ENCODE measurements at places on chromosomes 5 and 9.

- peak; percentile 92 for DNase-seq
Observed at GRCh38 chr9:128124873-128125579, 2.5 kb downstream of the PTGES2 start.

- no peak for DNase-seq
Observed at GRCh38 chr9:135790850-135791249, 88.9 kb downstream of the KCNT1 start.

DNA sequence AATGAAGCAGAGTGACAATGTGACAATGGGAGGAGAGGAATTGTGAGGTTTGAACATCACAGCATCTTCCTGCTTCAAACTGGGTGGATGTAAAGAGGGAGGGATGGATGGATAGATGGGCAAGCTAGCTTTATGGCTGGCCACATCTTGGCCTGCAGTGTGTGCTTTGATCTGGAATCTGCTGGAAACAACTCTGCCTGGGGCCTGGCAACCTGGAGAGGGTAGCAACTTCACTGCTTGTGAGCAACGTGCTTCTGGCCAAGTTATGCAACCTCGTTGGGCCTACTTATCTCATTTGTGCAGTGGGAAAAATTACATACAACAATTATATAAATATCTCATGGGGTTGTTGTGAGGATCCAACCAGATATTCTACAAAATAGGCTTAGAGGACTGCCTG lies 5.3 kb downstream of the IL9 start:
- DNase-seq, result no peak

- DNase-seq, result no peak
Observed at GRCh38 chr5:147911427-147911826, 5.1 kb upstream of the C5orf46 start.

- DNase-seq, result no peak
Observed at GRCh38 chr9:93032545-93032944, 26.0 kb upstream of the SUSD3 start.

DNA sequence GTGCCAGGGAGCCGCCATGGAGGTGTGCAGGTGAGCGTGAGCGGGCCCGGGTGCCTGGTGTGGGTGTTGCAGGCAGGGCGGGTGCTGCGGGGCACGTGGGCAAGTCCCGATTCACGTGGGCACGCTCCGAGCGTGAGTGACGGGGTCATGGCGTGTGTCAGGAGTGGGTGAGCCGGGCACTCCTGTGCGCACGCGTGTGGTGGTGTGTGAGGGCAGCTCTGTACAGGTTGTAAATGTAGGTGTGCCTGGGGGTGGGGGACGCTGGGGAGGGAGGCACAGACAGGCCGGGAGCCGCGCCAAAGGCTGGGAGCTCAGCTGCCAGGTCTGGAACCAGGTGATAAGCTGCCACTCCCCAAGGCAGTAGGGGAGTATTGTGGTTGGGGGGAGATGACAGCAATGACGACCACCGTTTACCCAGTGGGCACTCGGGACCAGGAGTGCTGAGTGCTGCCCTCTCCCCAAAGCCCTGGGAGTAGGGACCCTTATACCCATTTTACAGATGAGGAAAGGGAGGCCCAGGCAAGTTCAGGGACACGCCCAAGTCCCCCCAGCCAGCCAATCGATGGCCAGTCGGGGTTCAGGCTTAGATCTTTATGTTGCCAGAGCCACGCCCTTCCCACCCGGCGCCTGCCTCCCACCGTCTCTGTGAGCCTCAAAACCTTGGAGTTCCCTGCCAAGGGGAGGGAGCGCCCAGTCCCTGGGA lies 9.6 kb downstream of the NCS1 start:
- no peak for DNase-seq

- peak; percentile 61 for DNase-seq
Observed at GRCh38 chr5:116864157-116864837, 289.7 kb upstream of the SEMA6A start.

DNA sequence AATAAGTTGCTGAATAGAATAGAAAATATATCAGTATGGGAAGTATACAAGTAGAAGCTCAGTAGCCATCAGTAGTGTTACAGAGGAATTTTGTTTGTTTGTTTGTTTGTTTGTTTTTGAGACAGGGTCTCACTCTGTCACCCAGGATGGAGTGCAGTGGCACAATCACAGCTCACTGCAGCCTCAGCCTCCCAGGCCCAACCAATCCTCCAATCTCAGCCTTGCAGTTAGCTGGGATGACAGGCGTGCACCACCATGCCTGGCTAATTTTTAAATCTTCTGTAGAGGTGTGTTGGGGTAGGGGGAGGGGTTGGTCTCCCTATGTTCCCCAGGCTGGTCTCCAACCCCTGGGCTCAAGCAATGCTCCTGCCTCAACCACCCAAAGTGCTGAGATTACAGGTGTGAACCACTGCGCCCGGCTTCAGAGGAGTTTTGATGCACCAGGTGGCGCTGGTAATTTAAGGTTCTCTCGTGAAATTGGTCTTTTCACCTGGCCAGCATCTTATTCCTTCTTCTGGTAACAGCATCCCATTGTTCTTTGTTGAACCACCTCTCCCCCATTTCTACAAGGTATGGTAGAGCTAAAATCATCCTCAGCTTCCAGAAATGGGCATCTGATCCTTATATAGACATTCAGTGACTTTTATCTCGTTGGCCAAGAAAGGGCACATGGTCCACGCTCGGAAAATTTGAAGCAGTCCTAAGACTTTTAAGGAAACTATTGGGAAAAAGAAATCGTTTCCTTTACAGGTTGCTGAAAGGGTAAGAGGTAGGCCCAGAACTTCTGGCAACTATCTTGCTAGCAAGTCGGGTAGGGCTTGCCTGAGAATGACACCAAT lies 157.1 kb downstream of the ARRDC3 start:
- DNase-seq, result peak; percentile 74

GRCh38 chr9:76581731-76582130 lies 122.7 kb downstream of the GCNT1 start:
- DNase-seq, result no peak

- DNase-seq, result no peak
Observed at GRCh38 chr5:62152394-62153087, 153.5 kb upstream of the KIF2A start.

GRCh38 chr5:146290318-146290717 lies 48.3 kb upstream of the POU4F3 start:
- no peak for DNase-seq

- no peak for DNase-seq
Observed at GRCh38 chr9:73152953-73153352, 1.3 kb downstream of the ANXA1 start.

- peak; percentile 75 for DNase-seq
Observed at GRCh38 chr5:176596689-176597416, 13.1 kb downstream of the GPRIN1 start.

DNA sequence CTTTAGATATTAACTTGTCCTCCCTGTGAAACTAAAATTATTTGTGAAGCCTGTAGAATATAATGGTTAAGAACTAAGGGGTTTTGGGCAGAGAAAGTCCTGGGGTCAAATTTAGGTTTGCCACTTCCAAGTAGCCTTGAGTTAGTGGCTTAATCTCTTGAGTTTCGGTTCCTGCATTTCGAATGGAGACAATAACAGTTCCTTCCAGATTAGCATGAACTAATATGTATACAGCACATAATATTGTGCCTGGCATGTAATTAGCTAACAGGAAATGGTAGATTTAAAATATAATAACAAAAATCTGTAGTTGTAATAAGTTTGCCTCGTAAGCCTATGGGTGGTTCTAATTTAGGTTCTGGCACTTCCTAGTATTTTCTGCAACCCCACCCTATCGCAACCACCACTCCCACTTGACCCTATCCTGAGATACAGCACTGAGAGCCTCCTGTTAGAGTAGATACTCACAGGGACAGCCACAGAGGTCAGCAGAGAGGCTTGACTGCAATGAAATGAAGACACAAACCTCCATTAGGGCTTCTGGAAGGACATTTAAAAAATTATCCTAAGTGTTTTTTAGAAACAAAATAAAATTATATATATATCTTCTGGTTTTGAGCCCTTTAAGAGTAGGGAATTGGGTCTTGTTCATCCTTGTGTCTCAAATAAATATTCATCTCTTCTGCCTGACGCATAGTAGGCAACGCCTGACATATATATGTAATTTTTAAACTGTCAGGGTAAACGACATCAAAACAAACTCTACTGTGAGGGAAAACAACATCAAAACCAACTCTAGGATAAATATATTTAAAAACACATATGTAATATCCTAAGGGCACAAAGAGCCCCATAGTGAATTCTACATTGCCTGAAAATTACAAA lies 8.5 kb downstream of the SPINK9 start:
- DNase-seq, result no peak

GRCh38 chr5:15715535-15715934 lies 215.6 kb downstream of the FBXL7 start:
- DNase-seq, result no peak

DNA sequence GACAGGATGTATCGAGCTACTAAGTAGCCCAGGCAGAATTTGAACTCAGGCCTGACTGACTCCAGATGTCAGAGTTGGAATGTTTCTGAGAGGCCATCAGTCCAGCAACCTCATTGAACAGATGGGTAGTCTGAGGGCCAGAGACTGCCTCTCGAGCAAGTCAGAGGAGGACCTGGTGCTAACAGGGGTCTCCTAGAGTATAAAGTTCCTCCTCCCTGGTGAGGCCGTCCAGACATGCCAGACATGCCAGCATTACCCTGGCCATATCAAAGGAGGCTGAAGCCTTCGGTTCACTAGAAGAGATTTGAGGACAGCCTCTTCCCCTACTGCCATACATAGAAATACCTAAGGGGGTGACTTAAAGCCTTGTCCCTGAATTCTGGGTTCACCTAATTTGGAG lies 81.2 kb downstream of the ZNF618 start:
- no peak for DNase-seq

DNA sequence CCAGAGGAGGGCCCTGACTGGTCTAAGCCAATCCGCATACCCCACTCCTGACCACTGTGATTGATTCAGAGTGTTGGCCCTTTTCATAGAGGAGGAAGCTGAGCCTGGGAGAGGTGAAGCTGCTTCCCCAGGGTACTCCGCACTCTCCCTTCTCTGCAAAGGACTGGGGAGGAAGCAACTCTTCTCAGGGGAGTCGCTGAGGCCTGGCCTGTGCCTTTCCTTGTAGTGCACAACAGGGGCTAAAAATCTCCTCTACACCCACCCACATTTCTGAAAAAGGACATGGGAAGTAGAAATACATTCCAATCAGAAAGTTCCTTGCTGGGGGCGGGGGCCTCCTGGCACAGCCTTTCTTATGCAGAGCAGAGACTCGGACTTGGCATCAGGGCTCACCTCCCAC lies 22.2 kb downstream of the AK8 start:
- DNase-seq, result no peak

GRCh38 chr9:23824830-23825591 lies 1.0 kb downstream of the ELAVL2 start:
- peak; percentile 70 for DNase-seq

GRCh38 chr5:40734986-40735385 lies 20.8 kb downstream of the TTC33 start:
- DNase-seq, result no peak

DNA sequence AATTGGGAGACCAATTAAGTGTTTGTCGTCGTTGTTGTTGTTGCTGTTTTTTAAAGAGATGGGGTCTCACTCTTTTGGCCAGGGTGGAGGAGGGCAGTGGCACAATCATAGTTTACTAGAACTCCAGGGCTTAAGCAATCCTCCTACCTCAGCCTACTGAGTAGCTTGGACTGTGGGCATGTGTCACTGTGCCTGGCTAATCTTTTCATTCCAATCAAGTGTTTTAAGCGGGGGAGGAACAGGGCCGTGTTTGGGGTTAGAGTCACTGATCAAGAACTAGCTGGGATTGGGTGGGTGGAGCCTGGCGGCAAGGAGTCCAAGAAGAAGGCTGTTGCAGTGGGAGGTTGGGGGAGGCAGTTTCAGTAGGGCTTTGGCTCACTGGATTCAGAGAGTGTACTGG lies 13.8 kb downstream of the SNX30 start:
- no peak for DNase-seq

DNA sequence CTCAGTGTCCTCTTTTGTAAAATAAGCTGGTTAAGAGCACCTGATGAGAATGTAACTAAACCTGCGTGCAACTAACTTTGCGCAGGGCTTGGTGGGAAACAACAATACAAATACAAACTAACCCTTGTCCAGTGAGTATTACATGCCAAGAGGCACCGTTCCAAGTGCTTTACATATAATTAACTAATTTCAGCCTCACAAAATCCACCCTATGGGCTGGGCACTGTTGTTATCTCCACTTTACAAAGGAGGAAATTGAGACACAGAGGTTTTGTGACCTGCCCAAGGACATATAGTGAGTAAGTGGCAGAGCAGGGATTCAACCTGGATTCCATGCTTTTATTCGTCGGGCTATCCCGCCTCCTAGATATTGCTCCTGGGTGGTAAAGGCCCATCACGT lies 26.2 kb upstream of the TNIP1 start:
- no peak for DNase-seq

- DNase-seq, result no peak
Observed at GRCh38 chr5:1544294-1544961, 20.7 kb upstream of the LPCAT1 start.
